ENCODE measurements at places on chromosomes 12 and 14.

GRCh38 chr14:42624980-42625761 lies 1018.5 kb downstream of the LRFN5 start:
- no peak for DNase-seq
- H3K27me3 ChIP-seq = no peaks in the 10 kb centered on the region
- H3K27ac ChIP-seq = no peak overlapping the region
- H3K36me3 ChIP-seq = no peaks in the 10 kb centered on the region
- no peaks in the 10 kb centered on the region for H3K4me1 ChIP-seq

DNA sequence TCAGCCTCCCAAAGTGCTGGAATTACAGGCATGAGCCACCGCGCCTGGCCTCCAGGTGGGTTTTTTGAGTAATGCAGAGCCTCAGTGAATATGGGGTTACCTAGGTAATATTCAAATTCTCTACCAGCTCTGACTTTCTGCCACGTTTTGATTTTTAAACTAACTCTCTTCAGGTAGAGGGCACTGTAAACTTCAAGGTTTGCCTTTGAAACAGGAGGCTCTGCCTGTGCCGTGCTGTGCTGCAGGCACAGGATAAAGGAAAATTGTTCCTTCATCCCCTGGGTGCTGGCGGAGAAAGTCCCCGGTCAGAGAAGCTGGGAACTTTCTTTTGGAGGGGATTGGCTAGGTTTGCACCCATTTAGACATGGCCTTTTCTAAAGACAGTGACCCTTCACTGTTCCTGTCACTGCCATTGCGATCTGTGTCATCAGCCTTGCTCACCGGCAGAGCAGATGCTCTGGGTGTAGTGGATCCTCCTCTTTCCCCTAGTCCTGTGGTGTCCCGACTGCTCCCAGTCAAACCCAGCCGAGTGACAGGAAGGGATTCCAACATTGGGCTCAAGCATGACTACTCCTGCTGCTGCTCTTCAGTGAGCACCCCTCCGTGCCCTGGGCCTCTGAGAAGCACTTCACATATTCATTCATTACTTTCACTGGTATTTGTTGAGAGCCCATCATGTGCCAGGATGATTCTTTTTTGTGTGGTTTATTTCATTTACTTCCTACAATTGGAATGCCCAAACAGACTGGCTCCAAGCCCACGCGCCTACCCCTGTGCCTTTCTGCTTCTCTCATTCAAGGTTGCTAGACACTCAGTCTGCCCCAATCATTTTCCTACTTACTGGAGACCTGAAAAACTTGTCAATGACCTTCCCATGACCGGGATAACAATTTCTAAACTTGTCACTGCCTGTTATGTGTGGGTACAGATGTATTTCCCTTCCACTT lies 103.6 kb downstream of the TMEM30B start:
- H3K4me3 ChIP-seq = peak overlapping the region; percentile 15
- DNase-seq = peak; percentile 56
- H3K36me3 ChIP-seq = no peaks in the 10 kb centered on the region
- H3K27ac ChIP-seq = peak overlapping the region; percentile 95

DNA sequence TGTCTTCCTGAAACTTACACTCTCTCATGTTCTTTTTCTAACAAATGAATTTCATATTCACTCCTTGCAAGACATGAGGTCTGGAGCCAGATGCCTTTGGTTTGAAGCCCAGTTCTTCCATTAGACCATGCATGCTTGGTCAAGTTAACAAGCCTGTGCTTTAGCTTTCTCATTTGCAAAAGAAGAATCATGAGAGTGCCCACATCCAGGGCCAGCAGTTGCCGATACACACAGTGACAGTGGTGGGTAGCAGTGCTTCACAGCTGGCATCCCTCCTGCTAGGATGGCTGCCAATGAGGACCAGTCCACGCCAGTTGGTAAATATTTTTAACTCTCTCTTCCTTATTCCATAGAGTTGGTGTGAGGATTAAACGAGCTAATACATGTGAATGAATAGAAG lies 163.1 kb downstream of the PHLDA1 start:
- no peak overlapping the region for H3K4me3 ChIP-seq
- H3K4me1 ChIP-seq = peaks cover 61% of the 10 kb centered on the region
- no peak overlapping the region for H3K27ac ChIP-seq

- no peak overlapping the region for H3K27ac ChIP-seq
- no peaks in the 10 kb centered on the region for H3K36me3 ChIP-seq
- H3K27me3 ChIP-seq = no peaks in the 10 kb centered on the region
- no peak overlapping the region for H3K4me3 ChIP-seq
- no peak for DNase-seq
These were observed 56.6 kb downstream of the CALM1 start for GRCh38 chr14:90453401-90453951.

DNA sequence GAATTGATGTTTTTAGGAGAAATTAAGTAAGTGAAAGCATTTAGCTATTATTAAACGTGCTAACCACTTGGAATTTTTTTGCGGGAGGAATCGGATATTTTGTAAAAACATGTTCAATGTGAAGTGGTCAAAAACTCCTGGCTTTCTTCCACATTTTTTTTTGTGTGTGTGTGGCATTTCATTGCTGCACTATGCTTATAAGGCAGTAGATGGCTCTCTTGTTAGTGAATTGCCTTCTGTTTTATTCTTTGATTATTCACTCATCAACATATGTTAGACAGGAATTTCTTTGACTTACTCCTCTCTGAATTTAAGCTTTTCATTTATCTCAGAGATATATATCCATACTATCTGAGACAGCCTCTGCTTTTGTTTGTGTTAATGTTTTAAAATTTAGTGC lies 71.3 kb downstream of the DERA start:
- no peaks in the 10 kb centered on the region for H3K27me3 ChIP-seq
- H3K4me3 ChIP-seq = no peak overlapping the region
- DNase-seq = no peak
